Tibial nerve (tissue), 4 donors: ENCODE measurements at places on chromosomes 3 and 15. TPM values are rescaled to one million over a fixed set of nuclear protein-coding genes. Genes with fewer than 3 reads are reported as not detected.

DNA sequence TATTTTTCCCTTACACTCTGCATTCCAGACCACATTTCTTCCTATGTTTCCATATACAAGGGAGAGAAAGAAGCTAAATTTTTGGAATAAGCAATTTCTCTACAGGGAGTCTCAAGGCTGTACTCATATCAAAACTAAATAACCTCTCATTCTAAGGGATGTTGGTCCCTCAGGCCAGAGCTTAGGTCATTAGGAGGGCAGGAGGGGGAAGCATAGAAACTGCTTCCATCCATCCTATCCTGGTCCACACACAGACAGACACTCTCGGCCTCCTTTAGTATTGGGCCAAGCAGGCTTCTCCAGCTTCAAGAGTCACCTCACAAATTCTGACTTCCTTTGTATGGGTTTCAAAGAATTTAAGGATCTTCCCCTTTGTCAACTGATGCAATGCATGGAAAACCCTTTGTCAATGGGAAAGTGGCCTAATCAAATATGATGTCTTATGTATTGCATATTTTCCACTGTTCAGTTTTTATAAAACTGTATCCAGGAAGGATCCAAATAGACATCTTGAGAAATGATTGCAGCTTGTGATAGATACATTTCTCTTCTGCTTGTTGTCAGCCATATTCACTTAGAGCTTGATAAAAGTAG, 140.7 kb upstream of the RARB start:
- no peak for DNase-seq

- no peak for DNase-seq
These were observed 26.7 kb upstream of the NDUFB4 start for GRCh38 chr3:120569222-120570057.

Gene EHHADH
- total RNA-seq, result 3.1 TPM

Gene SPESP1
- total RNA-seq, result 1.7 TPM

DNA sequence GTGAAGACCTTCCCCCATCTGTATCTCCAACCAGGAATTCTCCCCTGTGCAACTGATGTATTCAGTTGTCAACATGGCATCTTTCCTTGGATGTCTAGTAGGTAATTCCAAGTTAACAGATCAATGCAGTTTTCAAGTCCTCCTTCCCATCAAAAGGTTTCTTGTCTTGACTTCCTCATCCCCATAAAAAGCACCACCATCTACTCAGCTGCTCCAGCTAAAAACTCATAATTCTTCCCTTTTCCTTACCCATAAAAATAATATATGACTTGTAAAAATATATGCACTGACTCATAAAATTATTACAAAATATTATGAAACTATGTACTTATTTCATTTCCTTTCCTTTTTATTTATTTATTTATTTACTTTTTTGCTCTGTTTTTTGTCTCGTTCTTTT, 5.0 kb upstream of the CAND2 start:
- DNase-seq, result no peak

Gene SCN11A
- 0.21 TPM for total RNA-seq
